SJSA1 (cell line): ENCODE measurements at places on chromosomes 7 and 10. TPM values are rescaled to one million over a fixed set of nuclear protein-coding genes. Genes with fewer than 3 reads are reported as not detected.

Gene SH2D4B
- total RNA-seq: 0.08 TPM in 1 of 2 replicates, not detected in the other

Gene TUBAL3
- total RNA-seq: not detected in 2 replicates

Gene ASZ1
- total RNA-seq: not detected in 2 replicates

Gene CRHR2
- not detected in 2 replicates for total RNA-seq

Gene COPG2
- 35.4 and 36.2 TPM in 2 replicates for total RNA-seq

Gene CPN1
- not detected in 2 replicates for total RNA-seq

Gene RAPGEF5
- 0.03 and 0.97 TPM in 2 replicates for total RNA-seq

Gene MKI67
- total RNA-seq: 26.7 and 50.4 TPM in 2 replicates

GRCh38 chr7:23852988-23853387, 143.0 kb downstream of the STK31 start:
- no peak for DNase-seq

DNA sequence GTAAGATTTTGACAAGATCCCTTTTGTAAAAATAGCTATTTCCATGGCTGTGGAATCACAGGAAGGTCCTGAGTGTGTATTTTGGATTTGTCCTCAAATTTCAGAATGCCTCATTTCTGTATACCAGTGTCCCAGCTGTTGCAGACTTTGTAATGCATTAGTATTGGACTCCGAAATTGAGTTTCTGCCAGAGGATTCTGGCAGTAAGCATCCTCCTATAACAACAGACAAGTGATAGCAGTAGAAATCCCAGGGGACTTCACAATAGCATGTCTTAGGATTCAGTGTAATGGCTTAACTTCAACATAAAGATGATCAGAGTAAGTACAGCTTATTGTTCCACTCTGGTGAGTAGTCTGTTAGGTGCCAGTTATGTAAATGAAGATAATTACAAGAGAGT, 104.6 kb downstream of the FOXP2 start:
- no peak for DNase-seq

GRCh38 chr7:13826752-13827151, 162.7 kb downstream of the ETV1 start:
- DNase-seq: no peak

DNA sequence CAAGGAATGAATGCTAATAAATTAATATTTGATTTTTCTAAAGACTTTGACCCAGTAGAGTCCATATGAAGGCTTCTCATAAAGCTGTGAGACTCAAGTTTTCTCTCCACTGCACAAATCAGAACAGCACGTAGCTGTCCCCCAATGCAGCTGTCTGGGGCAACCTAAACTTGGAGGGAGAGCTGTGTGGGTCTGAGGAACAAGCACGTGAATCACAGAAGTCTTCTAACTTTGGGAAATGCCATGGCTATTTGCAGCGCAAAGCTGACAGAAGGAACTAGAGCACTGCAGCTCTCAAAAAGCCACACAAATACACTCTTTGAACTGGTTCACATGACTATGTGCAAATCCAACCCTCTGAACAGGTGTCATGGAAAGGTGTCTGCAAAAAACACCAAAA, 47.9 kb downstream of the COL1A2 start:
- DNase-seq: no peak

GRCh38 chr7:134565643-134566136, 16.8 kb downstream of the AKR1B15 start:
- no peak for DNase-seq

DNA sequence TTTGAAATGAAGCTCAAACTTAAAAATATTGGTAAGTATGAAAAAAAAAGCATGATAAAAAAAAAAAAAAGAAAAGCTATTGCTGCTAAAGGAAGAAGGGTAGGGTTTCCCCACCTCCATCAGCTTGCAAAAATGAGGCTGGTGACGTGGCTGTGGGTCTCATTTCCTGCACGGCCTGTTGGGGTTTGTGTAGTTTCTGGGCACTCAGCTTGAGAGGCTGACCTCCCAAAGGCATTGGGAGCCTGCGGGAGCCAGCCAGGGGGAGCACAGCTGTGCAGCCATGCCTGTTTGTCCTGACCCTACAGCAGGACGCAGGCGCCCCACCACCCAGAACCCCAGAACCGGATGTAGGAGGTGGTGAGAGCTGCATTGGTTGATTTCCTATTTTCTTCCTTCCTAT, 48.8 kb upstream of the CARD11 start:
- no peak for DNase-seq

GRCh38 chr7:30594048-30594539, 584 bp upstream of the GARS1 start:
- no peak for DNase-seq

DNA sequence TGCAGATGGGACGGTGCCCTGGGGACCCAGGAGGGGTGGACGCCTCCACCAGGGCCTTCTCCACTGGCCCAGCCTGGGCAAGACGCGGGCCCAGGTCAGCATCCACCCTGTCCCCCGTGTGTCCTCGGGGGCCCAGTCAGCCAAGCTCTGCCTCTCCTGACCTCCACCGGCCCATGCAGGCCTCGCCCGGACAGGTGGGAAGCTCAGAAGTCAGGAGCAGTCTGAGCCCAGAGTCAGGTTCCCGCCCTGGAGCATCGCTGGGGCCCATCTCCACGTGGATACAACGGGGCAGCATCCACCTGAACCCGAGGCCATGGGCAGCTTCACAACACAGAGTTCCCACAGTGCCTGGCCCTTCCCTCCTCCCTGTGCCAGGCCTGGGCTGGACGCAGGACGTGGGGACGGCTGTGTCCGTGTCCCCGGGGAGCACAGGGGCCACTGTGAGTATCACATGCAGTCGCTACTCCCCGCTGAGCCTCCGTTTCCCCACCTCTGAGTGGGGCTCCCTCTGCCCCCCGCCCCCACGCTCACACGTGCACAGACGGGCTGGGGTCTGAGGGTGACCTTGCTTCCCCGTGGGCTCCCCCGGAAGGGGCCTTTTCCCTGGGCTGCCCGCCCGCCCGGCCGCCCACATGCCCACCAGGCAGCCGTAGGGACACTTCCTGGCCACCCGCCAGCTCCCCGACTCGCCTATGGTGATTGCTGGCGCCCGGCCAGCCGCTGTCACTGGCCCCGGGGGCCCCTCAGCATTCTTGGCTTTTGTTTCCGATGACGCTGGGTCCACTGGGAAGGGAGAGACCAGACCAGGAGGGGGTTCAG, 64.3 kb downstream of the PDGFA start:
- DNase-seq: peak; percentile 79

DNA sequence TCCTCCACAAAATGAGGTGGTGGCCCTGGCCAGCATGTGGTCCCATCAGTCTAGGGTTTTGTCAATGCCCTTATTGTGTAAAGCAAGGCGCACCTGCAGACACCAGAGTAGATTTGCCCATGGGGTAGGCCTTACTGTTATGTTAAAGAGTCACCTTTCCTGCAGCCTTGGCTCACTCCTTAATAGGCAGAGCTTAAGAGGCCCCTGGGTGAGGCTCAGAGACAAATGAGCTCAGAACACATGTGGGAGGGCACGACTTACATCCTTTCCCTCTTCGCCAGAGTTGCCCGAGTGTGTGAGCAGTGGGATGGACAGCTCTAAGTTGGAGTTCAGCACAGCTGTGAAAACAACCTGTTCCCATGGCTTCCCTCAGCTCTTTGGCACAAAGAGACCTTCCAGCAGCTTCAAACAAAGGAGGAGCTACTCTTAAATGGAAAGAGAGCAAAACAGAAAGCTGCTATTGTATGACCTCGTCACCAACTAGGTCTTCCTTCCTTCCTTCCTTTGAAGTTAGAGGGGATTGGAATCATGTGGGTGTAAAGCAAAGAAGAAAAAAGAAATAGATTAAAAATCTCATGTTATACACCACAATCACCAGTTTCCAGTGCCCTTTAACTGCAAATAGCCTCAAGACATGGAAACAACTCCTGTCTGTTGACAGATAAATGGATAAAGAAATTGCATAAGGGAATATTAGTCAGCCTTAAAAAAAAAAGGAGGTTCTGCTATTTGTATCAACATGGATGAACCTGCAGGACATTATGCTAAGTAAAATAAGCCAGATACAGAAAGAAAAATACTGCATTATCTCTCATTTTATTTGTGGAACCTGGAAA, 11.9 kb upstream of the XPNPEP1 start:
- no peak for DNase-seq

GRCh38 chr7:78444267-78444666, 645.7 kb downstream of the PHTF2 start:
- no peak for DNase-seq
